Myocyte (in vitro differentiated cells): ENCODE measurements at places on chromosomes 12 and 14. TPM values are rescaled to one million over a fixed set of nuclear protein-coding genes. Genes with fewer than 3 reads are reported as not detected.
A peak's percentile ranks its signal among the peaks of the same experiment; 100 is the strongest.

KRT6A gene
- total RNA-seq = not detected in 2 replicates

LYSET gene
- 10.8 and 12.2 TPM in 2 replicates for total RNA-seq

PSEN1 gene
- total RNA-seq = 31.7 and 33.6 TPM in 2 replicates

ACSM4 gene
- not detected in 2 replicates for total RNA-seq

DNA sequence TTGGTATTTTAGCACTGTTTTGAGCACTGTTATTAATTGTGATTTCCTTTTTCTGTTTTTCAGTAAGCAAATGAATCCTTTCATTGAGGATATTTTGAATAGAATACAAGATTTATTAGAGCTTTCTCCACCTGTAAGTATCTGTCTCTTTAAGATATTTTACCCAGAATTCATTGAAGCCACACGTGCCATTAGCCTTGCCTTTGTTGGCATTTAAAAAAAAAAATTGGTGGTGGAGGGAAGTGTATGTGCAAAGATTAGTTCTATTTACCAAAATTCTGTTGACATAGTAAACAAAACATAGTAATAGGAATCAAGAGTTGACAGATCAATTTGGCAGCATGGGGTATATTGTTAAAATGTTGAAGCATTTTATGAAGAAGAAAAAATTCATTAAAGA lies 23.8 kb downstream of the XPOT start:
- no peak for DNase-seq

DNA sequence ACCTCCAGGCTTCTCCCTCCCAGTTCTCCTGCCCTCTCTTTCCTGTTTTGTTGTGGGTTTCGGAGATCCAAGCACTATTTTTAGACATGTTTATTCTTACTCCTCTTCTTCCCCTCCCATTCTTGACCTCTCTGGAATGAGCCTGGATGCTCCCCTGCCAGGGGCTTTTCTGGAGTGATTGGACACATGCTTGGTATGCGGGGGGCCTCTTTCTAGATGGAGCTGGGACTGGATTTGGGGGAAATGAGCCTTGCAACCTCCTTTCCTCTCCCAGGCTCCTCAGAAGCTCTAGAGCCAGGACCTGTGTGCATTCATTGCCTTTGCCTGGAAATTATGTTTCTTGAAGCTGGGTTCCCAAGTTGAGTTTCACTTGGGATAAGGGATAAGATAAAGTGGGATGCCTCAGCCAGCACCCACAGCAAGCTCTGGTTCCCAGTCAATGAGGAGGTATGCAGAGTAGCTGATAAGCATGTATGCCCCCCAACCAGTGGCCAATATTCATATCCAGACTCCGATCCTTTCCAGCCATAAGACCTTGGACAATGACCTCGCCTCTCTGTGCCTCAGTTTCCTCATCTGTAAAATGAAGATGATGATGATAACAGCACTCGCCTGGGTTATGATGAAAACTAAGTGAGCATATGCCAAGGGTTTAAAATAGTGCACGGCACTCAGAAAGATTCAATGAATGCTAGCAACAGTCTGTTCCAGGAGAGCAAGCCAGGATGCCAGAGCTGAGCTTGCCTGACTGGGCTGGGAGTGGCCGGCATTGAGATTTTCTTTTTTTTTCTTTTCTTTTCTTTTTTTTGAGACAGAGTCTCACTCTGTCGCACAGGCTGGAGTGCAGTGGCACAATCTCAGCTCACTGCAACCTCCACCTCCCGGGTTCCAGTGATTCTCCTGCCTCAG lies 97.8 kb downstream of the SCARB1 start:
- DNase-seq = peak; percentile 87

DNA sequence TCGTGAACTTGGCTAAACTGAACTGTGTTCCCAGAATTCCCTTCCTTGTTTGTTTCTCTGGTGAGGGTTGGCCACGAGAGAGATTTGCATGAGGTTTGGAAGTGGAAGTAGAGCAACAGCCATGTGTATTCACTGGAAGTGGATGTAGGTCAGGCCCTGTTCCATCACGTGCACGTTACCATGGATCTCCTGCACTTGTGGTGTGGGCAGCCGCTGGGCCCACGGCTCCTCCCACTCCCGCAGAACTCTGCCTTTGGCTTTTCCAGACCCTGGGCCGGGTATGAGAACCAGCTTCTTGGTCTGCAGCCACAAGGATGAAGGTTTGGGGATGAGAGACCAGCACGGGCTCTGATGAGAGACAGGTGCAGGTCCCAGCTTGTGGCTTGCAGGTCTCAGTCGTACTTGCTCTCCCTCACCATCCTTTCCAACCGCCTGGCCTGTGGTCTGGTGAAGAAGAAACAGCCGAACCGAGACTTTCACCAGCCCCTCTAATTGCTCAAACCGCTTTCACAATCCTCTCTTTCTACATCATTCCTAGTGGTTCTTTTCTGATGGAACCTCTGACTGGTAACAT lies 94.9 kb downstream of the DUSP16 start:
- DNase-seq = peak; percentile 81

- no peak for DNase-seq
These were observed 27.6 kb downstream of the BICD1 start for GRCh38 chr12:32134101-32134888.
